ENCODE measurements at places on chromosomes 3 and 15.
A peak's percentile ranks its signal among the peaks of the same experiment; 100 is the strongest.

- no peak for DNase-seq
Measured at GRCh38 chr15:100633763-100634075, 31.3 kb downstream of the ASB7 start.

GRCh38 chr3:169299889-169300288 lies 363.6 kb downstream of the MECOM start:
- no peak for DNase-seq

GRCh38 chr3:151183265-151183671 lies 19.7 kb downstream of the GPR171 start:
- no peak for DNase-seq

- no peak for DNase-seq
Measured at GRCh38 chr15:62826561-62826960, 216.0 kb upstream of the TPM1 start.

DNA sequence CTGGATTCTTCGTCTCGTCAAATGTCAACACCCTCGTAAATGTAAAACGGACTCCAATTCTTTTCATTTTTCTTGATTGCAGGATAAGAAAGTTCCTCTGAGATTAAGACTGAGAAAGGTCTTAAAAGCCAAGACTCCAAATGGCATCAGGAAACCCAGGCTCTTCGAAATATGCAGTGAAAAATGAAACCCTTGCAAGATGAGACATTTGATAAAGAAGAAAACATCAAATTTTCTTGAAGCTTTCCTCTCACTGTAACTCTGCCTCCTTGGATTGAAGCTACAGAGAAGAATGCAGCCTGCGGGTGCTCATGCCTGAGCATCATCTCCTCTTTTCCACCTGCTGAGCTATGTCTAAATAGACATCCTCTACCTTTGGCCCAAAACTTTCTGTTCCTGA lies 342.4 kb upstream of the THBS1 start:
- no peak for DNase-seq

DNA sequence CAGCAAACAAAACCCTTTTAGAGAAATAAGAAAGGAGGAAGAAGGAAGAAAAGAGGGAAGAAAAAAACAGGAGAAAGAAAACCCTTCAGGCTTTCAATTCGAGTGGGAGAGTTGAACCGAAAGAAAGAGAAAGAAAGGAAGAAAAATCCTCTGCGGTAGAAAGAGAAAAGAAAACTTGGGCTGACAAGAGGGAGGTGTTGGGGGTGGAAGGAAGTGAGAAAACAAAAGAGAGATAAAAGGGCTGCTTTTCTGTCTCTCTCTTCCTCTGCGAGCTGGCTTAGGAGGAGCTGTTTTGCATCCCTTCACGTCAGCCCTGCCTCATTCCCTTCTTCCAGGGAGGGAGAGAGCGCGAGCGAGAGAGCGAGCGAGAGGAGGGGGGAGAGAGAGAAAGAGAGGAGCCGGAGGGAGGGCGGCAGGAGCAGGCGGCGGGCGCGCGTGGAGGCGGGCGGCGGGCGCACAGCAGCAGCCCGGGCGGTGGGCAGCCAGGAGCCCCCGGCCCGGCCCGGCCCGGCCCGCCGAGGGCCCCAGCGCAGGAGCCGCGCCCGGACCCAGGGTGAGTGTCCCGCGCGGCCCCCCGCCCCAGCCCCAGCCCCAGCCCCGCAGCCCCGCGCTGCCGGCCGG lies at the start of gene ZNF710:
TSS of gene ZNF710 (plus strand) at position 263 of the 621 bp plus-strand sequence. CDS start 65,814 bp downstream, outside the sequence.
- DNase-seq: peak; percentile 45

- DNase-seq: no peak
Measured at GRCh38 chr3:52827866-52828376, 2.6 kb downstream of the ITIH4 start.

DNA sequence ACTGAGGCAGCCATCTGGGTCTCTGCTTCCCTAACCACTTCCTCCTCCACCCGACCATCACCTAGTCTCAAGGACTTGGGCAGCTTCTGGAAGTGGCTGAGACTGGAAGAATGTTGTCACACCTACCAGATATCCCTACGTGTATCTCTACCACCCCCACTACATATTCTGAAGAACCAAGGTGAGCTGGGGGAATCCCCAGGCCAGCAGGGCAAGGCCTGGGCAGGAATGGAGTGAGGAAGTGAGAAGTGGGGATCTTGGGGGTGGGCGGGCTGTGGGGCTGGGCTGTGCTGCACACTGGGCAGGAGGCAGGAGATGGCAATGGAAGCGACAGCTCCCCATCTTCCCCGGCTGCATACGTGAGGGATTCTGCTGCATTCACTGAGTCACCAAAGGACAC lies 17.5 kb upstream of the ALDH1A3 start:
- no peak for DNase-seq

GRCh38 chr15:75926931-75927330 lies 23.3 kb downstream of the FBXO22 start:
- DNase-seq: no peak

GRCh38 chr3:56379723-56380287 lies 88.5 kb downstream of the ERC2 start:
- no peak for DNase-seq

- no peak for DNase-seq
Measured at GRCh38 chr3:67858492-67858891, 204.1 kb upstream of the SUCLG2 start.

GRCh38 chr15:55007561-55007960 lies 189.2 kb downstream of the RSL24D1 start:
- no peak for DNase-seq

- no peak for DNase-seq
Measured at GRCh38 chr3:125200731-125201139, 11.8 kb downstream of the SLC12A8 start.

DNA sequence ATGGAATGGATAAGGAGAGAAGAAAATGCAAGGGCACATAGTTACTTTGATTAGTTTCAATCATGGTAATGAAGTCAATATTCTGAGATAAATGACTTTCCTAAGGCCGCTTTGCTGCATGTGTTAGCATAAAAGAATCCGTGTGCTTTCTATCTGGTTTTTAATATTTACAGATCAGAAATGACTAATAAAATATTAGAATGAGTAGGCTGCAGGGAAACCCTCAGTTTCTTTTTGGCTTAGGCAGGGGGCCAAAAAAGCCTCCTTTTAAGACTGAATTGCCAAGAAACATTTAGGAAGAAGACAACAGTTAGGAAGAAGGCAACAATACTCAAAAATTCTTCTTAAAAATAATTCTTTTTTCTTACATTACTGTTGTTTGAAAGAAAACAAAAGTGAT lies 11.6 kb downstream of the NEK11 start:
- no peak for DNase-seq

DNA sequence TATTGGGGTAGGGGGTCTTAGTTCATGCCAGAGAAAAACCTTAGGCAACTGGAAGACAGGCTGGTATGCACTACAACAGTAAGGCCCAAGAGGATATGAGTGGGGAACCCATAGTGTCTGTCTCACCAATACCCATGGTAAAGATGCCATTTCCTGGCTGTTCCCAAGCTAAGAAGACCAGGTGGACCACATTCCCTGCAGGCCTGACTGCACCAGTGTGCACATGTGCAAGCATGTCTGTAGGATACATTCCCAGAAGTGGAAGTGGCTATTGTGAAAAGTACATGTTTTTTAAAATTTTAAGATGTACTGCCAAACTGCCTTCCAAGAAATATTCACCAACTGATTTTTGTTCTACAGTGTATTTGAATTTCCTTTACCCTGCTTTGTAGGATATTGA lies 207.3 kb upstream of the CTNNB1 start:
- DNase-seq: no peak

DNA sequence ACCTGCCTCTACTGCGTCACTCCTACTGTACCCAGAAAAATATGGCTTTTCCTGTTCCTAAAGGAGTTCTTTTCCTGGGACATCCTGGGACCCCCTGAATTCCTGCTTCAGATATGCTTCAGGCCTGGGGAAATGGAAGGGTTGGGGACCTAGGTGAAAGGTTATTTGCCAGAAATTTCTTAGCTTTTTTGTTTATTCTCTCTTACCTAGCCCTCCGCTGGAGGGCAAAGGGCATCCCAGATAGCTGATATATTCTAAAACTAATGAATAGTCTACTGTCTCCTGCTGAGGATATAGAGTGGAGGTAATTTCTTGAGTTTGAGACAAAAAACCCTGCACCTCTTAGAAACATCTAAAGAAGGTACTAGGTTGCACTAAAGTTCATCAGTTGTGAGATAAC lies 3.6 kb upstream of the ZNF148 start:
- DNase-seq: no peak

GRCh38 chr3:159971311-159971710 lies 17.3 kb upstream of the IL12A start:
- no peak for DNase-seq

DNA sequence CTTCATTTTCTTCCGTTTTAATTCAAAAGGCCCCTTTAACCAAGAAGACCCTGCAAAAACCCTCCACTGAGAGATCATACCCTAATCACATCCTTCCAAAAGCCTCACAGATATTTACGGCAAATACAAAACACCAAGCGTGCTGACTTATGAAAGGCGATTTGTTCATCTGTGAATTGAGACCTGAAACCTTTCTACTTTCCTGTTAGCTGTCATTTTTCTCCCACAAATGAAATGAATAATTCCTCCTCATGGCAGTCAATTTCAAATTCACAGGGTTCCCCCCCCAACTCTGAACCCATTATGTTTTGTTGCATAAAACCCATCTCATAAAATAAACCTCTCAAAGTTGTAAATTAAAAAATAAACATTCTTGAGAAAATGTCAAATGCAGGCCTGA lies 149.6 kb downstream of the PDZRN3 start:
- no peak for DNase-seq

GRCh38 chr15:33678176-33678575 lies 290.1 kb upstream of the CHRM5 start:
- no peak for DNase-seq

GRCh38 chr3:61828880-61829721 lies 267.7 kb downstream of the PTPRG start:
- DNase-seq: peak; percentile 77

- peak; percentile 90 for DNase-seq
Measured at GRCh38 chr3:57948781-57949242, 59.4 kb upstream of the FLNB start.

- no peak for DNase-seq
Measured at GRCh38 chr15:71115567-71116351, 488 bp downstream of the THSD4 start.

DNA sequence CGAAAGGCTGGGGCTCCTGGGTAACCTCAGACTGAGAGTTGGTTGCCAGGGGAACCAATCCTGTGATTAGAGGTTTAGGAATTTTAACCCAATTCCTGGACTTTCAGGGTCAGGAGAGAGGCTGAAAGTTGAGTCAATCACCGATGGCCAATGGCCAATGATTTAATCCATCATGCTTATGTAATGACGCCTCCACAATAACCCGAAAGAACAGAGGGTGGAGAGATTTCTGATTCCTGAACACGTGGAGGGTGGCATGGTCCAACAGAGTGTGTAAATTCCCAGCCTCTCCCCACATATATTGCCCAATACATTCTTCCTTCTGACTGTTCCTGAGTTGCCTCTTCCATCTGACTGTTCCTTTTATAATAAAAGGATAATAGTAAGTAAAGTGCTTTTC lies 137.2 kb upstream of the CBLB start:
- DNase-seq: no peak

DNA sequence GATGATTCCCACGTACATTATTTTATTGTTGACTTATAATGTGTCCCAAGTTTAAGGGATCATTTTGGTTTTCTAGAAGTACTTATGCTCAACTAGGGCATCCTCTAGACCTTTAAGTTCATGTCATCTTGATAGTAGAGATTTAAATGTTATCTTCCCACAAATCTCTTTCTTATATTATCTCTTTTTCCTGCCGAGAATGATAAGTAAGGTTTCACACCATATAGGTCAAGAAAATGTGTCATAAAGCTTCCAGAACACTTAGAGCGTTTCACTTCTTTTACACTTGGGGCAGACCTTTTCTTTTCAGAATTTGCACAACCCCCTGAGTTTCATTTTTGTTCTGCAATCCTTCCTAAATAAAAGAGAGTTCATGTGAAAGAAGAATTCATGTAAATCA lies 142.0 kb upstream of the CBLB start:
- no peak for DNase-seq

DNA sequence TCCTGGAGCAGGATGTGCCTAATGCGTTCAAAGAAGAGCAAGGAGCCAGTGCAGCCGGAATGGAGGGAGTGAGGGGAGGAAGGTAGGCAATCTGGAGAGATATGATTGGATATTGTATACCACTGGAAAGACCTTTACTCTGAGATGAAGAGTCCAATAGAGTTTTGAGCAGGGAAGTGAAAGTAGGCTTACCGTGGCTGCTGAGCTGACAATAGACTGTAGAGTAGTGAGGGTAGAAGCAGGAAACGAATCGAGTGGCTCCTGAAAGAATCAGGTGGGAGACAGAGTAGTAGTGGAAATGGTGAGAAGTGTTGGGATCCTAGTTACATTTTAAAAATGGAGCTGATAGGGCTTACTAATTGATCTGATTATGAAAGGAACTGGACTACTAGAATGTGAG lies 51.8 kb upstream of the NUDT16 start:
- no peak for DNase-seq

- DNase-seq: no peak
Measured at GRCh38 chr3:172009803-172010202, 29.6 kb upstream of the FNDC3B start.

DNA sequence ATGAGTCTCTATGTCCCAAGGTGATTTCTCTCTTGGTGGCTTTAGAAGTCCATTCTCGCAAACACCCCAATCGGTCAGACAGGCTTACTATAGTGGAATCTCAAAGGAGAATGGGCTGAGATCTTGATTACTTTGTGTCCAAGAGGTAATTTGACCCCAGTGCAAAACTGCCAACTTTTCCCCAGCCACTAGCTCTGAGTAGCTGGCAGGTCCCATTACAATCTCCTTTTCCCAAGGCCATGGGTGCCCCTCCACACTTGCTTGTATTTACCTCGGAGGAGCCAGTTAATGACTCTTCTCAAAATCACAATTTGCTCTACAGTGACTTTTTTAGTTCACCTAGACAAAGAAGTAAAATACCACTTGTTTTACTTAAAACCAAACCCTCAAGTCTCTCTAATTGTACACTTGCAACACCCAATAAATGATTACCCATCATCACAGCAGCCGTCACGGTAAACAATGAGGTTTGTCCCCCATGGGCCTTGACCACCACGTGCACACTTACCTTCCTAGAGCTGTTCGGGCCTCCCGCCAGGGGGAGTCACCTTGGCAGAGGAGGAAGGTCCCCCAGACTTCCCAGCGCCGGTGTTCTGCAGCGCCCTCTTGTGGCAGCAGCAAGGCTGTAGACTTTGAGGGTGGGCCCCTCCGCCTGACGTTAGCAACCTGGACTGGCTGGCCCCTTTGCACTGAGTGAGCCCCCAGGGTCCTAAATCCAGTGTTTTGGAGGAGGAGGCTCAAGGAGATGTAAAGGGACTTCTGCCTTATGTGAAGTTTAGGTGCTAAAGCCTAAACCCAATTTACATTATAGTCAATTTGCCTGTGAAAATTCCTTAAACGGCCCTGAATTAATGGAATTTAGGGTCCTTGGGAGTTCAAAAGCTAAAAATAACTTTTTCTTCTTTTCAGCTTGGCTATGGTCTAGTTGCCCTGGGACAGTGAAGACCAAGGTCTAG lies 18.7 kb upstream of the HDAC11 start:
- DNase-seq: no peak

GRCh38 chr3:128854475-128854874 lies 24.9 kb upstream of the ACAD9 start:
- no peak for DNase-seq

All from foreskin melanocyte (primary cell).